ENCODE measurements at places on chromosomes 3 and 15. TPM values are rescaled to one million over a fixed set of nuclear protein-coding genes. Genes with fewer than 3 reads are reported as not detected.

GRCh38 chr15:88617031-88617722 lies 4.0 kb upstream of the AEN start:
- no peak overlapping the region for H3K4me3 ChIP-seq
- DNase-seq: no peak
- no peaks in the 10 kb centered on the region for H3K36me3 ChIP-seq
- H3K27ac ChIP-seq: no peak overlapping the region
- H3K27me3 ChIP-seq: no peaks in the 10 kb centered on the region

- no peak for DNase-seq
- no peak overlapping the region for H3K27ac ChIP-seq
- no peaks in the 10 kb centered on the region for H3K27me3 ChIP-seq
- H3K4me1 ChIP-seq: no peaks in the 10 kb centered on the region
- no peaks in the 10 kb centered on the region for H3K36me3 ChIP-seq
- no peak overlapping the region for H3K4me3 ChIP-seq
Measured at GRCh38 chr15:81387621-81388435, 13.8 kb upstream of the TMC3 start.

DNA sequence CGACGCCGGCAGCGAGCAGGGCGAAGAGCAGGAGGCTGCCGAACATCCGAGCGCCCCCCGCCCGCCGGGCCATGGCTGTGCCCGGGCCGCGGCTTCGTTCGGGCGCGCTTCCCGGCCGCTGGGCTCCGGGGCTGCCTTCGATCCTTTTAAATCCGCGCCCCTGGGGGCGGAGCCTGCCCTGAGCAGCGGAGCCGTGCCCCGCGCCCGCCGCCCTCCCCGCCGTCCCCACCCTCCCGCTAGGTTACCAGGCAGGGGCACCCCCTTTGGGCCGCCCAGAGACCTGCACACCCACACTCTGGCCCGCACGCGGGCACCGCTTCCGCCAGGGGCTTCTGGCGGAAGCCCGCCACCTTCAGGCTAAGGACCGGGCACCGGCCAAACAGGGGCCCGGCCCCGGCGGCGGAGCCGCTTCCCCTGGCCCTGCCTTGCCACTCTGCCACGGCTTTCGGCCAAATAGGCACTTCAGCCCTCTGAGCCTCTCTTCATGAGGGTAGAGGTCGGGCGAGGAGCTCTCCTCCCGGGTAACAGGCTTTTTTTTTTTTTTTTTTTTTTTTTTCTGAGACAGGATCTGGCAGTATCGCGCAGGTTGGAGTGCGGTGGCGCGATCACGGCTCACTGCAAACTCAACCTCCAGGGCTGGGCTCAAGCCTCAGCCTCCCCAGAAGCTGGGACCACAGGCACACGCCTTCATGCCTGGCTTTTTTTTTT lies at the start of gene NMB:
NMB (minus strand) TSS at position 120 of the 708 bp plus-strand sequence; CDS start at position 73, 47 bp downstream.
- peaks cover 16% of the 10 kb centered on the region for H3K4me1 ChIP-seq
- peak within 1 kb of the TSS; percentile 20 for H3K4me3 ChIP-seq
- H3K36me3 ChIP-seq: no peaks in the 10 kb centered on the region
- peak; percentile 91 for DNase-seq

DNA sequence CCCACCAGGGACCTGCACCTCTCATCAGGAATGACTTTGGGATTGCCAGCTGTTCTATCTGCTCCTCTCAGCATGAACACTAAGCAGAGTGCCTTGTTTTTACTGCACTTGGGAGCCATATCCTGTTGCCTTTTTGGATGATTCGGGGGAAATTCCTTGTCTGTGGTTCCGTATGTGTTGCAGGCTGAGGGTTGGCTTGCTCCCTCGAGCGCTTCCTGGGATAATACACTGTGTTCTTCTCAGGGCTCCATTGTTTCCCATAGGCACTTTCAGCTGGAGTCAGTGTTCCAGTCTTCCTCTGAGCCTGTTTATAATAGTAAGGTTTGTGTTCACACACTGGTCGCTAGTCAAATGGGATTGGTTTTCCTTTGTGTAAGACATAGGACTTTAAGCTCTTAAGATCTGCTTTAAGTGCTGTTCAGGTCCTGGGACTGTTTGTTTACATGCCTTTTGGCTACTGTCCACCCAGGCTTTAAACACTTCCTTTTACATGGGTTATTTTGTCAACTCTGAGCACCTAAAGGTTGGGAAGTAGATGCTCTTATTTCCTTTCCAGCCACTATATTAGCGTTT lies 23.4 kb downstream of the BOC start:
- DNase-seq: peak; percentile 36
- no peak overlapping the region for H3K27ac ChIP-seq
- no peak overlapping the region for H3K4me3 ChIP-seq
- no peaks in the 10 kb centered on the region for H3K4me1 ChIP-seq
- H3K27me3 ChIP-seq: no peaks in the 10 kb centered on the region

- no peak for DNase-seq
- H3K27me3 ChIP-seq: no peaks in the 10 kb centered on the region
- no peak overlapping the region for H3K4me3 ChIP-seq
- H3K27ac ChIP-seq: no peak overlapping the region
- H3K36me3 ChIP-seq: no peaks in the 10 kb centered on the region
Measured at GRCh38 chr3:128319741-128320141, 146.9 kb downstream of the DNAJB8 start.

- no peak overlapping the region for H3K27ac ChIP-seq
- no peak for DNase-seq
- H3K4me1 ChIP-seq: peaks cover 16% of the 10 kb centered on the region
- H3K36me3 ChIP-seq: no peaks in the 10 kb centered on the region
- no peak overlapping the region for H3K4me3 ChIP-seq
Measured at GRCh38 chr3:104514371-104514770, 852.3 kb upstream of the ALCAM start.

DNA sequence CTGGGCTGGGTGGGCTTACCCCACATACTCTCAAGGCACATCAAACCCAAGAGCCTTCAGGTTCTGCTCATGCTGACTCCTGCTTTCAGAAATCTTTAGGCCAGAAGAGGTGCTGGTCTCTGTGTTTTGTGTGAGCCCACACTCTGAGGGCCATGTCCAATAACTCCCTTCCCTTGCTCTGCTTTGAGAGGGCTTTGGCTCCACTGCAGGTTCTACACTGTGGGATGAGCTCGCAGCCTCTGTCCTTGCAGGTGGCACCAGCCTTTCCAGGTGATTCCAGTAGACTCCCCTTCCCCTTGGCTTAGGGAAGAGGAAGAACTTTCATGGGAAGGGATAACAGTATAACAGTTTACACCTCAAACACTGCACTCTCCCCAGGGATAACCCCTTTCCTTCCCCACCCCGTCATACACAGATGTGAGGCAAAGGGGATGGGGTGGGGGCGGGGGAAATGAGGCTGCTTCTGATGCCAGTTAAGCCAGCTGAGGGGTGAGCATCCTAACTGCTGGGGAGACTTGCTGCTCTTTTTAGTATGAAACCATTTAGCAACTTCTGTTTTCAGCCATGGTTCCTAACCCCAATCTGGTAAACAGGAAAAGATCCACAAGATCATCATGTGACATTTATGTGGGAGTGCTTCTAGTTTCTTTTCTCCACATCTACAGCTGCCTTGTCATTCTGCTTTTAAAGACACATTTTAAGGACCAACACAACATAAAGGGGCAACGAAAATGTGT lies 262.4 kb downstream of the SLC9A9 start:
- H3K27ac ChIP-seq: no peak overlapping the region
- H3K36me3 ChIP-seq: no peaks in the 10 kb centered on the region
- no peaks in the 10 kb centered on the region for H3K4me1 ChIP-seq
- H3K27me3 ChIP-seq: no peaks in the 10 kb centered on the region
- DNase-seq: no peak

DNA sequence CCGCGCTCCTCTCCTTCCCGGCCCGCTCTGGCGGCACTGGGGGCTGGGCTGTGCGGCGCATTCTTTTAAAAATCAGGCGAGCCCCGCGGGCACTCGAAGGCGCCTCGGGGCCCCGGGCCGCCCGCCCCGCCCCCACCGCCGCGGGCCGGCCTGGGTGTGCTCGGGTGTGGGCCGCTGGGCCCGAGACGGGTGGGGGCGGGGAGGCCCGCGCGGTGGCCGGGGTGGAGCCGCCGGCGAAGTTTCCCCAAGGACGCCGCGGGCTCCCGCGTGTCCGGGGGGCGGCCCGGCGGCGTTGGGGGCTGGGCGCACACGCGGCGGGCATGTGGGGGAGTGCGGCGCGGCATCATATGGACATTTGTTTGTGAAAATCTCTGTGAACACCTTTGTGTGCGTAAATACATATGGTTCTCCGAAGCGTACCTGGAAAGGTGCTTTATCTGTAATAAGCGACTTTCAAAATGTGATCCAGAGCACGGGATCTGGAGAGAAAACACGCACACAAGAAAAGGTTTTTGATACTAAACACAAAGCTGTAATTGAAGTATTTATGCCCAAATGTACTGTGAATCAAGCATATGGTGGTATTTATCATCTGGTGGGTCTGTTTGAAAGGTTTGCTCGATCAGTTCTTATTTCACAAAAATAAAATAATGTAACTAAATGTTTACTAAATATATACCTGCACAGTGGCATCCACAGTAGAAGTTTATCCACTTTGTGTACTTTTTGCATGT lies 612 bp upstream of the TBL1XR1 start:
- DNase-seq: peak; percentile 88
- no peaks in the 10 kb centered on the region for H3K27me3 ChIP-seq
- peak overlapping the region; percentile 29 for H3K4me3 ChIP-seq
- H3K27ac ChIP-seq: peak overlapping the region; percentile 92

- no peaks in the 10 kb centered on the region for H3K36me3 ChIP-seq
- no peaks in the 10 kb centered on the region for H3K27me3 ChIP-seq
- no peak overlapping the region for H3K4me3 ChIP-seq
Measured at GRCh38 chr3:139577909-139578308, 38.4 kb upstream of the RBP1 start.

DNA sequence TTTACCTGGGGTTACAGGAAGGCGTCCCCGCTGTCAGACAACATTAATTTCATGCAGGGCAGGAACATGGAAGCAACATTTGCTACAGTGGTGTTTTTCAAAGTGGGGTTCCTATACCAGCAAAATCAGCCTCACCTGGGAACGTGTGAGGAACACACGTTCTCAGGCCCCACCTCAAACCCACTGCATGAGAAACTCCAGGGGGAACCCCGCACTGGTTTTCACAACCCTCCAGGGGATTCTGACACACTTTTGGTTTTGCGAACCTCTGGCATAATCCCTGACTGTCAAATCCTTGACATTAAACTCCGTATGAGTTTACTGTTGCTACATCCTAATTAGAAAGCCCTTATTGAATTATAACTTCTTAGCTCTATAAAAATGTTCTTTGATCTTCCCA lies 127.7 kb downstream of the LRRK1 start:
- no peak overlapping the region for H3K4me3 ChIP-seq
- DNase-seq: no peak
- no peaks in the 10 kb centered on the region for H3K4me1 ChIP-seq
- H3K27me3 ChIP-seq: no peaks in the 10 kb centered on the region
- no peaks in the 10 kb centered on the region for H3K36me3 ChIP-seq
- no peak overlapping the region for H3K27ac ChIP-seq

DNA sequence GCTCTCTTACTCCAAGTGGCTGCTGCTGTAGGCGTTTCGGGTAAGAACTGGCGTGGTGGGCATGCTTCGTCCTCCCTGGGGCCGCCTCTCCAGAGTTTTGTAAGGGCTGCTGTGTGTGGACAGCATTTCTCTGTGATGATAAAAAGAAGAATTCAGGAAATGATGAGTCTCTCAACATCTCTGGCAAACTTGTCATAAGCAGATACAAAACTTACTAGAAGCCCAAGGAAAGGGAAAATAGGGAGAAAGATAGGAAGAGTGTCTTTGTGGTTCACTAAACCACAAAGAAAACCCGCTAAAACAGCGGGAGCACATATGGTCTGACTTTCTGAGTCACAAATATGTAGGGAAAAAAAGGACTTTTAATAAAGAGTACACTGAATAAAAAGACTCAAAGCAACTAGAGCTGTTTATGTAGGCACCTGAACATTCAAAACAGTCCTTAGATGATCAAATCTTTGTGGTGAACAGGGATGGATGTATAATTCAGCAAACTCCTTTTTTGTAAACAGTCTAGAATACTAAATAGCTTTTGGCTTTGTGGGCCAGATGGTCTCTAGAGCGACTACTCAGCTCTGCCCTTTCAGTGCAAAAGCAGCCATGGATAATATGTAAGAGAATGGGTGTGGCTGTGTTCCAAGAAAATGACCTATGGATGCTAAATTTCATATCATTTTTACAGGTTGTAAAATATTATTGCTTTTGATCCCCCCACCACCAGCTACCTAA lies 60.4 kb upstream of the LMOD3 start:
- peaks cover 84% of the 10 kb centered on the region for H3K36me3 ChIP-seq
- no peaks in the 10 kb centered on the region for H3K27me3 ChIP-seq

- H3K36me3 ChIP-seq: no peaks in the 10 kb centered on the region
- H3K4me1 ChIP-seq: peaks cover 17% of the 10 kb centered on the region
- no peaks in the 10 kb centered on the region for H3K27me3 ChIP-seq
- no peak overlapping the region for H3K4me3 ChIP-seq
- no peak for DNase-seq
Measured at GRCh38 chr15:37793851-37794250, 140.6 kb upstream of the TMCO5A start.

- DNase-seq: no peak
- H3K36me3 ChIP-seq: peaks cover 3% of the 10 kb centered on the region
- H3K27me3 ChIP-seq: no peaks in the 10 kb centered on the region
- H3K4me3 ChIP-seq: peak overlapping the region; percentile 66
- H3K27ac ChIP-seq: peak overlapping the region; percentile 100
Measured at GRCh38 chr3:23945663-23945912, 502 bp downstream of the NR1D2 start.

DNA sequence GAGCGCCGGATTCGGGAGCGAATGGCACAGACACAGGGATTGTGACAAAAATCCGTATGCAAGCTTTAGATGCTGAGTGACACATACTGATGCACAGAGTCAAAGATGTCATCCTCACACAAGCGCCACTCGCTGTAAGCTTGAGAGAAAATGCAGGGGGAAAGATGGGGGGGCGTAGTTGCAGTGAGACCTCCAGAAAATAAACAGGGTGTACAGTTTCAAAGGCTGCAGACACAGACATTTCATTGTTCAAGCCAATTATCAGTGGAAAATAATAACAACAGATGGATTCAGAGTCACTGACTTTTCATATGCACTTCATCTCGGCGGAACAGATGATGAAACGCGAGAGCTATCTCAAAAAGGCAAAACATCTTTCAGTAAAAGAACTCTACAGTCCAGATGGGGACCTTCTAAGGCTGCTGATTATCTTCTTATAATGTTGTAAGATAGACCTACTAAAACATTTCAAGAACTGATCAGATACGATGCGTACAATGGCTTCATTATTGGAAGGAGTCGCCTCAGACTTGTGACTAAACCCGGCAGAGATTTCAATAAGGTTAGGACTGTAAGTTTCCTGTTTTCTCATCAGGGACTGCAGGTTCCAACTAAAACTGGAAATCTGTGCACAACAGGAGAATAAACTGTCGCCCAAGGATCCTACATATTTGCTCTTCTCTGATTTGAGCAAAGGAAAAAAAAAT lies 275.4 kb downstream of the FOXP1 start:
- no peaks in the 10 kb centered on the region for H3K27me3 ChIP-seq
- no peaks in the 10 kb centered on the region for H3K36me3 ChIP-seq
- no peak overlapping the region for H3K4me3 ChIP-seq
- no peak overlapping the region for H3K27ac ChIP-seq

GRCh38 chr15:44092221-44092620 lies 102.8 kb downstream of the FRMD5 start:
- H3K4me1 ChIP-seq: peaks cover 11% of the 10 kb centered on the region
- no peaks in the 10 kb centered on the region for H3K27me3 ChIP-seq
- no peak overlapping the region for H3K27ac ChIP-seq

TIMMDC1 gene
- 106 TPM for total RNA-seq

SST gene
- 6.0 TPM for total RNA-seq

NANOGP8 gene
- total RNA-seq: not detected

TRA2B gene
- total RNA-seq: 320 TPM

TMEM207 gene
- total RNA-seq: not detected

GLDN gene
- 0.07 TPM for total RNA-seq

LCTL gene
- total RNA-seq: not detected

LDHAL6B gene
- not detected for total RNA-seq

CHST2 gene
- total RNA-seq: 12.0 TPM

SLC24A5 gene
- total RNA-seq: not detected

C3orf85 gene
- not detected for total RNA-seq

PLCL2 gene
- total RNA-seq: 49.1 TPM

NTRK3 gene
- 4.4 TPM for total RNA-seq

All from cardiac muscle cell (in vitro differentiated cells and primary cell).